ENCODE measurements at places on chromosomes 6 and 20.

GRCh38 chr6:34341481-34341971, 50.9 kb downstream of the NUDT3 start:
- no peak for DNase-seq

- no peak for DNase-seq
Observed at GRCh38 chr6:132310921-132311320, 90.4 kb downstream of the MOXD1 start.

GRCh38 chr6:148658681-148659430, 88.0 kb upstream of the UST start:
- DNase-seq, result no peak

DNA sequence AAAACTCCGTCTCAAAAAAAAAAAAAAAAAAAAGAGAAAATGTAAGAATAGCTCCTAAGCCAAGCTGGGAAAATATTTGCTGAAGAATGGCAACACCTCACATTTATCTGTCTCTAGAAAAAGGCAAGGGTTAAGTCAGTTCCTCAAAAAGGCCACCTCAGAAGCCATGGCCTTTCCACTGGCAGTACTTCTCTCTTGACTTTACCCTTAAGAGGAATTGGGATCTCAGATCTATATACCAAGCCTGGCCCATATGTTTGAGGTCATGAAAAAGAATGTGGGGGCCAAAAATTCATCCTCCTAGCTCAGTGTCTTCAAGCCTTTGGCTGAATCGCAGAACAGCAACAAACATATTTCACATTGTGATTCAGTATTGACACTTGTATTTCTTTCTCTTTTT, 10.9 kb upstream of the NCOA3 start:
- DNase-seq, result no peak

DNA sequence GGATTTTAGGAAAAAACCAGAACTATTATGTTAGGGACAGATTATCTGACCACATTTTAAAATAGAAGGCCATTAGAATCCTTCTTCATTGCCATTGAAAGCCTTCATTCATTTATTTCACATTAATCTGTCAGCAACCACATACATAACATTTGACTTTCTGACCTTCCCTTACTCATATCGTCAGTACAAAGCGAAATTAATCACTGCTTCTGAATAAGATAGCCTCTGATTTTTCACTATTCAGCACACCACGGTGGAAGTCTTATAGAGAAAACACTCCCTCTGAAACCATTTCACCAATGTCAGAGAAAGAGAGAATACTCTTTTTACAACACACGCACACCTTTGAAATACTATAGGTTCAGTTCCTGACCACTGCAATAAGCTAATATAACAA, 442.5 kb upstream of the ID4 start:
- DNase-seq, result no peak

GRCh38 chr20:62739581-62740285, 31.1 kb downstream of the NTSR1 start:
- no peak for DNase-seq

GRCh38 chr20:45945678-45946148, 11.2 kb downstream of the PCIF1 start:
- no peak for DNase-seq

DNA sequence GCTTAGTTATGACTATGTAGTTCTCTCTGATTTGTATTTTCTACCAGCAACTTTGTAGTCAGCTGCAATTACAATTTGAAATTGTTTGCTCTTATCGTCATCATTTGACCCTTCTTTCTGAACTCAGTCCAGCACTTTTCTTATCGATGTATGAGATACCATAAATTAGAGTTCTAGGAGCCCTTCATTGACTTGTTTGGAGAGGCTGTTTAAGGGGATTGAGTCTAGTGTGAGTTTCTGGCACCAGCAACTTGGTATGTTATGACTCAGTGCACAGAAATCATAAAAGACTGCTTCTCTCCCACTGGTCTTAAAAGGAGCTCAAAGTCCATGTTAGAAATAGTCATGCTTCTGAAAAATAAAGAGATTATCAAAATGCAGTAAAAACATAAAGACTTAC, 190.3 kb downstream of the TENT5A start:
- DNase-seq, result no peak

GRCh38 chr6:121849477-121849876, 414.0 kb downstream of the GJA1 start:
- DNase-seq, result no peak

DNA sequence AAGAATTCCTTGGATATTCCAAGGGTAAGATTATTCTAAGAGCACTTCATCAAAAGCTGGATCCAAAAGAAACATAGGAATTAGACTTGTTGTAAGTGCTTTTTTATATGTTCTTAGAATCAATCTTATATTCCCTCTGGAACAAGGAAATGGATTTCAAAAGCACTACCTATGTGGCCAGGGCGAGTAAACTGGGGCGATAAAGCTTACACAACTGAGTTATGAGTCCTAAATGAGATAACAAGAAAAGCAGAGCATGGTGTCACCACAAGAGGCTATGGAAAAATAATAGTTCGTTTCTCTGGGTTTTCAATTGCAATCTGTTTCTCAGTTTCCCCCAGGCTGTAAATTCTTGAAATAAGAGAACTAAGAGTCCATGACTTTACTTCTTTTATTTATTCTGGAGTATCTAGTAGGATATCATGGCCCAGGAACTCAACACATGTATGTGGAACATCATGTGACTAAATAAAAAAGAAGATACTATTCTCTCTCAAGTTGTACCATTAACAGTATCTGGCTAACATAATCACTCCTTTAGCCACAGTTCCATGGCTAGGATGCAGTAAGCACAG, 51.5 kb downstream of the NUDT3 start:
- no peak for DNase-seq

GRCh38 chr6:111030008-111031007, 48.5 kb downstream of the RPF2 start:
- no peak for DNase-seq

- DNase-seq, result no peak
Observed at GRCh38 chr20:32519381-32519730, 65.8 kb downstream of the NOL4L start.

- DNase-seq, result no peak
Observed at GRCh38 chr20:22663528-22664025, 79.2 kb upstream of the FOXA2 start.

DNA sequence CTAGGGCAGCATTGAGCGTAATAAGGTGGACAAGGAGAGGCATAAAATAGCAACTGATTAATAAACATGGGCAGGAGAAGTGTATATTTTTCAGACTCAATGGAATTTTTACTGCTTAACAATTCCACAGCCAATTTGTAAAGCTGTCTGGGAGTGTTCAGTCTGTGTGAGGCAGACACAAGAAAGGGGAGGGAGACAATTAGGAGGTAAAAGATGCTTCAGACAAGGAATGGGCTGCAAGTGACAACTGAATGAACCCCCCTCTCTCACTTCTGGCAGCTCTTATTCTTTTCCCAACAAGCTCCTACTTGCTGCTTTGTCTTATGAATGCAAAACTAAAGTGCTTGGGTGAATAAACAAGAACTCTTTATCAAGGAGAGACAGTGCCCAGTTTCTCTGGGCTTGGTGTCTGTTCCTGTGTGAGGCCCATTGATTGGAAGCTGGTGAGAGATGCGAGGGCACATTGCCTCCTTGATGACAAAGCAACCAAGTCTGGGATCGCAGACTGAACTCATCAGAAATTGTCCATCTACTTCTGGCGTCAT, 575.3 kb downstream of the RNF144B start:
- no peak for DNase-seq

- DNase-seq, result no peak
Observed at GRCh38 chr6:101302593-101302992, 90.9 kb upstream of the GRIK2 start.

- no peak for DNase-seq
Observed at GRCh38 chr6:144657691-144658090, 372.6 kb downstream of the UTRN start.

DNA sequence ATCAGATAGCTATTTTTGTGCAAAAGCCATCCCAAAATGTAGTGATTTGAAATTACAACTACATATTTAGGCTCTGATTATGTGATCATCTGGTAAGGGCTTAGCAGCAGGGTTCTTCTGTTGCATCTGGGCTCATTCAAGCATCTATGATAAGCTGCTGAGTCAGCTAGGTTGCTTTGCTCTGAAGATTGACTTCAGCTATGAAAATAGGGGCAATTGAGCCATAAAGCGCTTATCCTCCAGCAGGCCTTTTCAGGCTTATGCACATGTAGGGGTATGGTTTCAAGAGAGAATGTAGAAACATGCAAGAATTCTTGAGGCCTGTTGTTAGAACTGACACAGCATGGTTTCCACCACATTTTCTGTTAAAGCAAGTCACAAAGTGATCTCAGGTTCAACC, 114.1 kb downstream of the PLCB1 start:
- DNase-seq, result no peak

Data from activated CD8-positive, alpha-beta memory T cell treated with anti-CD3 and anti-CD28 coated beads for 4 hours (primary cell).